ENCODE measurements at places on chromosomes 4 and X.
A peak's percentile ranks its signal among the peaks of the same experiment; 100 is the strongest.

- no peak for DNase-seq
These were observed 69.6 kb downstream of the ARFIP1 start for GRCh38 chr4:152849350-152849749.

GRCh38 chr4:80097400-80098177 is 24.6 kb upstream of the ANTXR2 start:
- DNase-seq, result peak; percentile 83

DNA sequence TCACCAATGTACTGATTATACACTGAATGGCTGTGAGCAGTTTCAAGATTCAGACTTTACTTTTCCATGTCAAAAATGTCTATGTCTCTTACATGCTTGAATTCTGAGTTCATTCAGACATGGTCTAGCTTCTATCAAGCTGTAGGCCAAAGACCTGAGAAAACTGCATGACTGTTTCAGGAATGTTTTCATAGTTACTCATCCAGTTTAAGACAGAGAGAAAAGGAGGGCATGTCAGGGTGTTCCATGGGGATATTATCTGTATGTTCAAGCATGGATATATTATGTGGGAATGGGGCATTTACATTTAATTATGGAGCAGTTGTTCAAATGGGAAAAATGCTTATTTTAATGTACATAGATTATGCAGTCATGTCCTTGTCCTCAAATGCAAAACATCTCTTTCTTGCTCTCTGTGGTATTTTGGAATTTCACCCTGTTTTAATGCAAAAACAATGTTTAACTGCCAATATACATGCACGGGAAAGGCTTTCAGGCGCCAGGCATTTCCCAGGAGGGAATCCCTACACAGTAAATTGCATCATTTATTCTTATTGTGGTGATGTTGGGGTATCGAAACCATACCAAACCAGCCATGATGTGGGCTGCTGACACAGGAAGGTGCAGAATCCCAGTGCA is 429.1 kb upstream of the INTU start:
- no peak for DNase-seq

DNA sequence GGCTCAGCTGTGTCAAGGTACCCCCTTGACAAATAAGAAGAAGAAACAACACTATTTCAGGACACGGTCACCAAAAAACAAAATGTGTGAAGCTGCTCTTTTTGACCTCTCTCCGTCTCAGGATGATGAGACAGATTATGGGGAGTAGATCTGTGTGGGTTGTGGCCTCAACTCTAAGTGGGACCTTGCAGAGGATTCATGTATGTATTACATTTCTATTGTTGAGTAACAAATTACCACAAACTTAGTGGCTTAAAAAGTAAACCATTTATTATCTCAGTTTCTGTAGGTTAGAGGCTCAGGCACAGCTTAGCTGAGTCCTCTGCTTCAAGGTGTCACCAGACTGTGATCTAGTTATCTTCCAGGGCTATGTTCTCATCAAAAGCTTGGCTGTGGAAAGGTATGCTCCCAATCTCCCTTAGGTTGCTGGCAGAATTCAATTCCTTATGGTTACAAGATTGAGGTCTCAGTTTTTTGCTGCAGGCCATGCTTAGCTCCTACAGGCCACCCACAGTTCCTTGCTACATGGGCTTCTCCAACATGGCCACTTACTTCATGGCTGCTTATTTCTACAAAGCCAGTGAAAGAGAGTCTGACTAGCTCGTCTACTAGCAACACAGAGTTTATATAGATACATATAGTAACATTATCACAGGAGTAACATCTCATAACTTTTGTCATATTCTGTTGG is 28.1 kb downstream of the DGKK start:
- no peak for DNase-seq

- DNase-seq, result no peak
These were observed 166.0 kb upstream of the ARX start for GRCh38 chrX:25181775-25182174.
